T-cell (primary cell): ENCODE measurements at places on chromosomes 6 and 20.

DNA sequence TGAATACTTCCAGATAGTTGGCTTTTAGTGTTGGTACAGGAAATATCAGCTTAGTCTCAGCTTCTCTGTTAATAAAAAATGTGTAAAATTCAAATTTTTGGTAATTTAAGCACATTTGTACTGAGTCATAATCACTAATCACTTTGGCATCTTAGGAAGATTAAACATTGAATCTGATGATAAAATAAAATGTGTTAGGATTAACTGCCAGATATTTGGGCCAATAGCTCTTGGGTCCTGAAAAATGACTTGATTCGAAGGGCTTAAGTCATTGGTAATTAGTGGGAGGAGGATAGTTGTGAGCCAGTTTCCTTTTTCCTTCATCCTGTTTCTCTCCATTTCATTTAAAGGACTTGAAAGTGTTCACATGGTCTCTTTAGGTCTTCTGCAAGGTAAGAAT, 426.1 kb downstream of the RFPL4B start:
- no peak overlapping the region for H3K4me3 ChIP-seq
- no peak for DNase-seq
- H3K4me1 ChIP-seq, result no peaks in the 10 kb centered on the region
- H3K27ac ChIP-seq, result no peak overlapping the region
- no peaks in the 10 kb centered on the region for H3K36me3 ChIP-seq

DNA sequence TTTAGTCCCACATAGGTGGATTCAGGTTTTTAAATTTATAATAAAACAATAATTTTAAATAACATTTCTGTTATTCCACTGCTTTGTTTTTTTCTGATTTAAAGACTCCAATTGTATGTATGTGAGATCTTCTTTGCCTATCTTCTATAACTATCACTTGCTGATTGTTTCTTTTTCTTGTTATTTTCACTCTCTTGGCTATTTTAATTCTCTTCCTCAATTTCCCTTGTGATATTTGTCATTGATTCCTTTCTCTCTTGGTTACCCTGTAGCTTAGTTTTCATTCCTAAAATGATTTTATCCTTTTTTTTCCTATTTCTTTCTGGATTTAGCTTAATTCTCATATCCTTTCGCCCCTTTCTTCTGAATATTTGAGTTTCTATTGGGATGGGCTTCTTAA, 227.3 kb upstream of the TENT5A start:
- no peak overlapping the region for H3K27ac ChIP-seq
- DNase-seq, result no peak

GRCh38 chr6:99091985-99092384, 144.2 kb upstream of the FBXL4 start:
- H3K4me3 ChIP-seq, result no peak overlapping the region
- no peak overlapping the region for H3K27ac ChIP-seq
- no peak for DNase-seq

DNA sequence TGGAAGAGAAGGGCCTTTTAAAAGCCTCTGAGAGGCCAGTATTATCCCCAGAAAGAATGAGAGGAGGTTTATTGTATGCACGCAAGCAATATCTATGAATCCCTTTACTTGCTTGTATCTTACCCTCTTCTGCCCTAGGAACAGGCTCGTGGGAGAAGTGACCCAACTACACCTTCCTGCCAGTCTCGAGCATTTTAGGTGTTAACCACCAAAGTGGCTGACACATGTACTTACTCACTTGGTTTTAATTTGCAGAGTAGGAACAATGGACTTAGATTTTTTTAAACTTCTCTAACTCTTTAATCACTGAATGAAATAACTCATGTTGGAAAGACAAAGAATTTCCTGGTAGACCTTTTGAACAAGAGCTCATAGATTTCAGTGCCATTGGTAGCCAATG, 296.9 kb downstream of the PLCB1 start:
- H3K4me1 ChIP-seq, result peaks cover 2% of the 10 kb centered on the region
- H3K4me3 ChIP-seq, result no peak overlapping the region
- no peak for DNase-seq
- H3K27me3 ChIP-seq, result no peaks in the 10 kb centered on the region

GRCh38 chr6:68958327-68958726, 323.2 kb downstream of the ADGRB3 start:
- no peak overlapping the region for H3K4me3 ChIP-seq
- no peaks in the 10 kb centered on the region for H3K4me1 ChIP-seq
- H3K27ac ChIP-seq, result no peak overlapping the region
- no peaks in the 10 kb centered on the region for H3K36me3 ChIP-seq
- no peak for DNase-seq
- no peaks in the 10 kb centered on the region for H3K27me3 ChIP-seq

GRCh38 chr20:63293456-63293855, 470 bp downstream of the COL20A1 start:
- no peaks in the 10 kb centered on the region for H3K36me3 ChIP-seq
- peaks cover 22% of the 10 kb centered on the region for H3K4me1 ChIP-seq
- DNase-seq, result no peak
- no peak overlapping the region for H3K27ac ChIP-seq
- no peak overlapping the region for H3K4me3 ChIP-seq

DNA sequence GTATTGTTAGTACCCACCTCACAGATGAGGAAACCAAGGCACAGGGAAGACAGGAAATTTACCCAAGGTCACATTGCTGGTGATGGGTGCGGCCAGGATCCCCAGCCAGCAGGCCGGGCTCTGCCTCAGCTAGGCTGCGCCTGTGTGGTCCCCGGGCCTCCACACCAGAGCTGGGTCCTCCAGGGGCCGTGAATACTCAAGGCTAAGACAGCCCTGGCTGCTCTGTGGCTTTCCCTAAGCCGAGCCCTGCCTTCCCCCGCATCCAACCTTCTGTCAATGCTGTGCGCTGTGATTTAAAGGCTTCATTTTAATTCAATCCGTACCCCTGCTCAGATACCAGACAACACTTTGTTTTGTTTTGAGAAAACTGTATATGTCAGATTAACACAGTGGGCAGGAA, 246.7 kb downstream of the TTLL2 start:
- no peaks in the 10 kb centered on the region for H3K4me1 ChIP-seq
- H3K4me3 ChIP-seq, result no peak overlapping the region
- H3K27ac ChIP-seq, result no peak overlapping the region
- DNase-seq, result no peak
- no peaks in the 10 kb centered on the region for H3K36me3 ChIP-seq

DNA sequence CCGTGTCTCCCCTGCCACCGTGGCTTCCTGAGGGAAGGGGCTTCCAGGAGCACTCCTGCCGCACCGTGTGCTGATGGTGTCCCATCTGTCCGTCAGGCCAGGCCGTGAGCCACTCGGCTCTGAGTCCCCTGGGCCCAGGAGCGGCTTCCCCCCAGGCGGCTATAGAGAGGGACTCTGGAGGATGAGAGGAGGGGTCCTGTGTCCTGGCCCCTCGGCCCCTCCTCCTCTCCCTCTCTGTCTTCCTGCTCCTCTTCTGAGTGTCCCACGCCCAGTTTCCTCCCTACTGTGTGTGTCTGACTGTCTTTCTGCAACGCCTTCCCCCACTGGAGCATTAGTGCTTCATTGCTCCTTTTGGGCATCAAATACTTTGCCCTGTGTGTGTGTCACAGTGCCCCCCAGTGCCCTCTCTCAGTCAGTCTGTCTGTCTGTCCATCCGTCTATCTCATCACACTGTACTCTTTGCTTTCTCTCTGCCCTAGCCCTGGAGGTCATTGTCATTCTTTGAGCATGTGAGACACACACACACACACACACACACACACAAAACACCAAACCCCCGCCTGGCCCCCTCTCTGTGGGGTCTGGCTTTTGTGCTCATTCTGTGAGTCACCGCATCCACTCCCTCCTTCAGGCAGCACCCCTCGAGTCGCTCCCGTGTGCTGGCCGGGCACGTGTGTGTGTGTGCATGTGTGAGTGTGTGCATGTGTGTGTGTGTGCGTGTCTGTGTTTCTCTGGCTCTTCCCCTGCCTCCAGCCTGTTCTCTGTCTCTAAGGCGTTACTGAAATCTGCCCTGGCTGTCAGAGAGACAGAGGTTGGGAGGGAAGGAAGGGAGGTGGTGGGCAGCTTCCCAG, 71.9 kb downstream of the SRC start:
- peaks cover 2% of the 10 kb centered on the region for H3K4me1 ChIP-seq
- H3K4me3 ChIP-seq, result no peak overlapping the region
- H3K27ac ChIP-seq, result no peak overlapping the region
- H3K27me3 ChIP-seq, result peaks cover 43% of the 10 kb centered on the region
- no peak for DNase-seq
- H3K36me3 ChIP-seq, result no peaks in the 10 kb centered on the region

GRCh38 chr6:2734488-2735166, 16.1 kb downstream of the MYLK4 start:
- H3K4me3 ChIP-seq, result no peak overlapping the region
- DNase-seq, result no peak
- H3K27me3 ChIP-seq, result peaks cover 21% of the 10 kb centered on the region
- peaks cover 3% of the 10 kb centered on the region for H3K36me3 ChIP-seq

DNA sequence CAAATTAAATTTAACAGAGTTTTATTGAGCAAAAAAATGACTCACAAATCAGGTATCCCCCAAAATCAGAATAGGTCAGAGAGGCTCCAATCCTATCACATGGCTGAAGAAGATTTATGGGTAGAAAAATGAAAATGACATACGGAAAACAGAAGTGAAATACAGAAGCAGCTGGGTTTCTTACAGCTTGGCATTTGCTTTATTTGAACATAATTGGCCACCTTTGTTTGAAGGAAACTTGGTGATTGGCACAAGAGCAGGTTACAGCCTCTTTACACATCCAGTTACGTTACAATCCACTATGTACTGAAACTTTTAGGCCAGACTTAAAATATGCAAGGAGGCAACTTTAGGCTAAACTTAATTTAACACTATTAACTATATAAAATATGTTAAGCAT, 11.7 kb upstream of the TREM2 start:
- DNase-seq, result no peak
- no peak overlapping the region for H3K4me3 ChIP-seq
- H3K4me1 ChIP-seq, result no peaks in the 10 kb centered on the region
- no peaks in the 10 kb centered on the region for H3K27me3 ChIP-seq

DNA sequence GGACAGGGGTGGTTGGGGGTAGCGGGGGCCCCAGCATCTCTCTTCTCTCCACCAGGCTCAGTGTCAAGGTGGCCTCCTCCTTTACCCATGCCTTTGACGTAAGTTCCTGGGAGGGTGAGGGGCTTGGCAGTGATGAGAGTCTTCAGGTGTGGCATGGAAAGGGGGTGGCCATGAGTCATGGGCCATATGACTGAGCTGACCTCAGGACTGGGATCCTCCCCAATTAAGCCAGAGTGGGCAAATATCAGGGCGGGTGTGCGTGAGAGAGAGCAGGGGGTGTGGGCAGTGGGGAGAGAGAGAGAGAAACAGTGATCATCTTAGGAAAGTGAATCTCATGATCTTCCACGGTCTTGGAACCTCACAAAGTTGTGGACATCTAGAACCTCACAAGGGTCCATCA, 8.2 kb upstream of the BPIFB4 start:
- H3K4me1 ChIP-seq, result peaks cover 3% of the 10 kb centered on the region
- DNase-seq, result no peak
- no peak overlapping the region for H3K27ac ChIP-seq
- H3K36me3 ChIP-seq, result no peaks in the 10 kb centered on the region
- no peak overlapping the region for H3K4me3 ChIP-seq

GRCh38 chr20:11867291-11867919, 50.3 kb upstream of the BTBD3 start:
- H3K36me3 ChIP-seq, result no peaks in the 10 kb centered on the region
- H3K4me1 ChIP-seq, result no peaks in the 10 kb centered on the region
- H3K27ac ChIP-seq, result no peak overlapping the region
- H3K27me3 ChIP-seq, result no peaks in the 10 kb centered on the region

DNA sequence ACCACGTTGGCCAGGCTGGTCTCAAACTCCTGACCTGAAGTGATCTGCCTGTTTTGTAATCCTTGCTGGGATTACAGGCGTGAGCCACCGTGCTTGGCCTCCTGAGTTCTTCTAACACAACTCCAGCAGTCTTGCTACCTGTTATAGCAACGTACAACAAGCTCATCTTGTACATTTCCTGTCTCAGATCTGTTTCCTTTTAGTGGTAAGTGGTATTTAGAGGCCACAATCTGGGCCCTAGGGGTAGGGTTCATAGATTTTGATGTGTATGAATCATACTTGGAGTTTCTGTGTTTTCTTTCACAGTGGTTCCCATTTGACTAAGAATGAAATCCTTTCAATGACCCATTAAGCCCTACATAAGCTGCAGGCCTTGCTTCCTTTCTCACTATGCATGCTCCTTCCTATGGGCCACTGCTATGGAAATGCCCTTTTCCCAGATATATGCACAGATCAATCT, 27.1 kb upstream of the SYNCRIP start:
- H3K4me3 ChIP-seq, result no peak overlapping the region
- H3K27me3 ChIP-seq, result no peaks in the 10 kb centered on the region
- peak overlapping the region; percentile 79 for H3K27ac ChIP-seq
- DNase-seq, result peak; percentile 34

GRCh38 chr6:170035901-170036304, 255.0 kb downstream of the DLL1 start:
- H3K27ac ChIP-seq, result no peak overlapping the region
- DNase-seq, result no peak
- no peaks in the 10 kb centered on the region for H3K4me1 ChIP-seq
- no peaks in the 10 kb centered on the region for H3K36me3 ChIP-seq

- H3K27ac ChIP-seq, result no peak overlapping the region
- no peaks in the 10 kb centered on the region for H3K36me3 ChIP-seq
- no peak for DNase-seq
- peaks cover 24% of the 10 kb centered on the region for H3K4me1 ChIP-seq
- H3K27me3 ChIP-seq, result peaks cover 3% of the 10 kb centered on the region
These were observed 31.2 kb downstream of the PNLDC1 start for GRCh38 chr6:159831373-159831679.

- no peak overlapping the region for H3K27ac ChIP-seq
- no peaks in the 10 kb centered on the region for H3K27me3 ChIP-seq
- H3K36me3 ChIP-seq, result no peaks in the 10 kb centered on the region
- no peak for DNase-seq
These were observed 37.9 kb downstream of the HEBP2 start for GRCh38 chr6:138441965-138442364.

GRCh38 chr6:8215631-8216030, 113.3 kb upstream of the EEF1E1 start:
- H3K36me3 ChIP-seq, result no peaks in the 10 kb centered on the region
- H3K4me1 ChIP-seq, result no peaks in the 10 kb centered on the region
- H3K27ac ChIP-seq, result no peak overlapping the region

DNA sequence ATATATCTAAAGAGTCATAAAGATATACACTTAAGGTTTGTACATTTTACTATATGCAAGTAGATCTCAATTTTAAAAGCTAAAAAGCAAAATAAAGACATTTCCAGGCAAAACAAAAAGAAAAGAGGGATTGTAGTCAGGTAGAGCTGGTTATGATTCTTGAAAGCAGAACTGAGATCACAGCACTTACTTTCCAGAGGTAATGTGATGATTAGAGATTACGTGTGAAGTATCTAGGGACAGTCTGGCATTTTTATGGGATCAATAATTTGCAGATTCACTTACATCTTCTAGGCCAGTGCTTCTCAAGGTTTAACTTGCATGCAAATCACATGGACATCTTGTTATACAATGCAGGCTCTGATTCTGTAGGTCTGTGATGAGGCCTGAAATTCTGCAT, 595.5 kb downstream of the KIF16B start:
- DNase-seq, result no peak
- no peaks in the 10 kb centered on the region for H3K36me3 ChIP-seq
- no peak overlapping the region for H3K27ac ChIP-seq
- no peak overlapping the region for H3K4me3 ChIP-seq
- no peaks in the 10 kb centered on the region for H3K4me1 ChIP-seq
